Hematopoietic multipotent progenitor cell treated with erythropoietin and hydrocortisone succinate and interleukin-3 and kit ligand, for 15 days (in vitro differentiated cells): ENCODE measurements at places on chromosomes 6 and 20.

DNA sequence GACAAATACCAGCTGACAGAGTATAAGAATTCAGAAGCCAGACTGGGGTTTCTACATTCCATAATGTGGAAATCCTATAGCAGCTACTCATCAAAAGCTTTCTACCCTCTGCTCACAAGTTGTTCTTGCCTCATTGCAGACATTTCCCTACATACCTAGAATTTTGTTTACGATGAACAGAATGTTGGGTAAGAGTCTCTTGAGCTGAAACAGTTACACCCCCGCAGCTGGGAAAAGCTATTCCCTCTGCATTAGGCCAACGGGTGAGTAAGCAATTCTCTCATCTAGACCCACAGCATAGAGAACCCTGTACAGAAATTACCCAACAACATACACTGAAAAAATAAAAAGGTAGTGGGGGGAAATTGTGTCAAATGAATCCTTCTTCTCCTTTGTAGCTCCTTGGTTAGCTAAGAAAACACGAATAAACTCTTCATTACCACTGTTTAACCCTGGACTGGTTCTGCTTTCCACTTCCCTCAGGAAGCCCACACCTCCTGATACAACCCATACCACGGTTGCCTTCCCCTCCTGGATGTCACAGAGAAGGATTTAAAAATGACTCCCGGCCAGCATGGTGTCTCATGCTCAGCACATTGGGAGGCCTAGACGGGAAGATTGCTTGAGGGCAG lies 215.0 kb upstream of the SHLD1 start:
- DNase-seq: no peak

GRCh38 chr6:140101818-140102217 lies 727.4 kb upstream of the CITED2 start:
- DNase-seq: no peak

- no peak for DNase-seq
Measured at GRCh38 chr6:36743032-36743431, 45.4 kb downstream of the RAB44 start.

DNA sequence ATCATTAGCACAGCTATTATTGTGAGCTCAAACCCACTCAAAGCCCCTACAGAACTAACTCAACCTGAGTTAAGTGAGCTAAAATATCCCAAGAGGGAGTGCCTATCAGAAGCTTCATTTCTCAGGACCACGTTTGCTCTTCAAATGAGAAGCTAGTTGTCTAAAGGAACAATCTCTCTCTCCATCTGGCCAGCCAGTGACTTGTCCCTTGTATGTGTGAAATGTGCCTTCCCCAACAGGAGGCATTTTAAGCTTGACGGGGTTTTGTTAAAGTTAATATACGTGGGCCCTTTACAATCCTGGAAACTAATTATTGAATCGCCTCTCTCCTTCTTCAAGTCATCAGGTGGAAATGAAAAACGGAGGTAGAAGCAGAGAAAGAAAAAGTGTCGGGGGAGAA lies 62.0 kb downstream of the TRERF1 start:
- no peak for DNase-seq

DNA sequence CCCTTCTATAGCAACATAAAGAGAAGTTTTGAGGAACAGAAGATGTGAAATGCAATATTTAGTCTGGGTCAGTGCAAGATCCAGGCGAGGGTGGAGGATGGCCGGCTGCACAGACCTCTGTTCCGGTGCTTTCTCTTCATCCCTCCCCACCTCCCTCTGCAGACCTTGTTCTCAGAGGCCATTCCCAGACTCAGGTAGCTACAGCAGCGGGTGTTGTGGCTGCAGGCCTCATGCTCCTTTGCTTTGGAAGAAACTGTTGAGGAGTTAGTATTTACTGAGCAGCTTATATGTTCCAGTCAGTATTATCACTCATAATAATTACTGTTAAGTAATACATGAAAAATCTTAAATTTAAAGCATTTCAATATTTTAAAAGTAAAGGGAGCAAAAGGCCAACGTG lies 1.7 kb downstream of the BTN3A3 start:
- no peak for DNase-seq

GRCh38 chr20:46219920-46220319 lies 88.4 kb downstream of the CDH22 start:
- no peak for DNase-seq

GRCh38 chr6:125957845-125958244 lies 1.3 kb downstream of the HINT3 start:
- peak; percentile 42 for DNase-seq

DNA sequence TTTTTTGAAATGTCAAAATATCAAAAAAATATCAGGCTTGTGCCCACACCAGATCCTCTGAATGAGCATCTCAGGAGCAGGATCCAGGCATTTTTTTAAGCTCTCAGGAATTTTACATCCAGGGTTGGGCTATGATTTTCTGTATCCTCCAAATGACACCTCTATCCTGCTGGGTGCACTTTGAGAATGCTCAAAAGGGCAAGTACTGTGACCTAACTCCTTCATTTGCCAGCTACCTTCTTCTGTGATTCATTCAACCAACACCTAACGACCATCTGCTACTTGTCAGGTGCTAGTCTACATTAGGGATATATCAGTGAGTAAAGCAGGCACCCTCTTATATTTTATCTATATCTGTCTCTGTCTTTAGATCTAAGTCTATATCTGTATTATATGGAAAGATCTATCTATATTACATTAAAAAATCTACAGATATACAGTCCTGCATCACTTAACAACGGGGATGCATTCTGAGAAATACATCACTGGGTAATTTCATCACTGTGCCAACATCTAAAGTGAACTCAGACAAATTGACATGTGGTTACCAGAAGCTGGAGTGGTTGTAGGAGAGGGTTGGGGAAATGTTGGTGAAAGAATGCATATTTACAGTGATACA lies 131.6 kb downstream of the KIF16B start:
- no peak for DNase-seq

DNA sequence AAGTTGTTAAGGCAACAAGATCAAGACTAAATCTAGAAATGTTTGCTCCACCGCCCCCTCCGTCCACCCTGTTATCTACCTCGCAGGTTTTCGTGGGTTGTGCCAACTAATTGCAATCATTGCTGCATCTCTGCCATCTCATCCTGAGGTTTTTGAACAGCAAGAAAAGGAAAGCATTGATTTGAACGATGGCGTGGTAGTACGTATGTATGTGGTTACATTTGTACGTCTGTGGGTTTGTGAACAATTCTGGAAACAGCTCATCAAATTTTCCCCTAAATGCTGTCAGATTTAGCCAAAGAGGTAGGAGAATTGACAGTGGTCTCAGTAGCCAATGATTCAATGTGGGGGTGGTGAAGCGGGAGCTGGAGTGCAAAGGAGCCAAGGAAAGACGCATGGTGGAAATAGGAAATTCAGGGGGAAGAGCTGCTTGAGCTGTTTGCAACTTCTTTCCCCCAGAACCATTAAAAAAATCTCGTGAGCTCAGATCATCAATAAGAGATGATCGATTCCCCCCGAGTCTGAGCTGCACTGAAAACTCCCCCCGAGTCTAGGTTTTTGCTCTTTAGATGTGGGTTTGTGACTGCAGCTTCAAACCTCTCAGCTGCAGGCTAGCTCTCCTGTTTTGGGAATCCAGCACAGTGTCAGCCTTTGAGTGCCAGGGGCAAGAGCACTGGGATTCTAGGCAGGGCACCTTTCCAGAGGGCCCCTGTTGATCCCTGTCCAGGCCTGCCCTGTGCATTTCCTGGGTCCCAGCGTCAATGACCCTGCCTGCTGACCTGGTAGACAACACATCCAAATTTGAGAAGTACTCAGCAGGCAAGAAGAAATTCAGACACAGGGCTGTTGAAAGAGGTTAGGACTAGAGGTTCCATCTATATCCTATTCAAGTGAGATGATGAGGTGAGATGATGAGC lies 72.6 kb upstream of the LY86 start:
- no peak for DNase-seq

DNA sequence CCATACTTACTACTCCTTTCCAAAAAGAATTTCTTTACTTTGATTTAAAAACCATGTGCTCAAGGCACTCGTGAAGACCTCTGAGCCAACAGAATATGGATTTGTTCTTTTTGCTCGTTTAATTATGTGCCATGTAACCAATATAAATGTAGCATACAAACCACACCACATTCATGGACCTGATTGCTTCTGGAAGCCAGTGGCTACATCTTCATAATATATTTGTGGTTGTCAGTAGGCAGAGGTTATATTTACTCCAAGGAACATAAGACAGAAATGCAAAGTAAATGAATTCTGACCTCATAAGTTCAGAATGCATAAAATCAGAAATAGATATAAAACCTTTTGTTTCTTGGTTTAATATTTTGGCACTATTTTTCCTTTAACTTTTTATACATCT lies 373.0 kb downstream of the HDGFL1 start:
- DNase-seq: no peak

- DNase-seq: no peak
Measured at GRCh38 chr6:82419859-82420258, 56.2 kb downstream of the TPBG start.

DNA sequence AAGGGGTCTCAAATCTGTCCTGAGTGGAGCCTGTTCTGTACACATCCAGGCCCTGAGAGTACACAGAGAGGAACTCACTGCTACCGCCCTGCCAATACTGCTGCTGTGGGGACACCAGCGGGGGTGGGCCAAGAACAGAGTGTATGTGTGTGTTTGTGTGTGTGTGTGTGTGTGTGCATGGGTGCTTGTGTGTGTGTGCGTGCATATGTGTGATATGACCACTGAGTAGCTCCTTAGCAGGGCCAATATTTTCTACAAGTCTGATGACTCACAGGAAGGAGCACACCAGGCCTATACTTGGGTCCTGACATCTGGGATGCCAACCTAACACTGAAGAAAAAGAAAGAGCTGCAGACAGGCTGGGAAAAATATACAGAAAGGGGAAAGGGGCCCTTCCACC lies 1.4 kb downstream of the RAET1E start:
- DNase-seq: no peak

- DNase-seq: no peak
Measured at GRCh38 chr6:106473812-106474211, 113.3 kb downstream of the CRYBG1 start.

DNA sequence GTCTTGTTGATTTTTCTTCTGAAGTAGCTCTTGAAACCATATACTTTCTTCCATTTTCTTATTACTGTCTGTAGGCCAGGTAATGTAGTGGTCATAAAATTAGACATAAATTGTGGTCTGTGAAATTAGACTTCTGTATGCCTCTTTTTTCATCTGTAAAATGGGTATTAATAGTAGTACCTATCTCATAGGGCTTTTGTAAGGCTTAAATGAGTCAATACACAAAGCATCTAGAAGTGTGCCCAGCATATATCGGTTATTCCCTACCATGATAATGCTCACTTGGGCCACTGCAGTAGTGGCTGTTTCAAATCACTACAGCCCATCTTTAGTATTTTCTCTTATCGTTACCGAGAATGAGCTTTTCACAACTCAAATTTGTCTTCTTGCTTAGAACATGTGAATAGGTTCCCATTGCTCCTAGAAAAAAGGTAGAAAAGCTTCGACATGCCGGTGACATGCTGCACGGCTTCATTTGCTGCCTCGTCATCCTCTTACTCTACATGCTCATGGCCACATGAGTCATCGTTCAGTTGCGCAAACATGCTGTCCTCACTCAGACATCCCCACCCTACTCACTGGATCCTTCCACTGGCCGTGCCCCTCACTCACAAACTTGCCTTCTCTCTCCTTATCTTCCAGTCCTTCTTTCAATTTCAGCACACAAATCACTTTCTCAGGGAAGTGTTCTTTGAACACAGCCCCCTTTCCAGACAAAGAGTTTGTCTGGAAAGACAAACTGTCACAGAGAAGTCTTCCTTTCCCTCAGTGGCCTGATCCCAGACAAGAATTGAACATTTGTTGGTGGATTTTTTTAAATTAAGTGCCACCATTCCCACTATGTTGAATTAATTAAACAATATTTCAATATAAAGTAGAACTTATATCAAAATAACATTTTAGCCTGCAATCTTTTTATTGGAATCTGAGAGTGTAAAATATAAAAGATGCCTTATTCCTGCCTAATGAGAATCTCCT lies 32.2 kb upstream of the ERVFRD-1 start:
- DNase-seq: peak; percentile 24

- no peak for DNase-seq
Measured at GRCh38 chr20:15760001-15760621, 813.1 kb downstream of the KIF16B start.

- DNase-seq: no peak
Measured at GRCh38 chr6:79269877-79270276, 35.4 kb upstream of the HMGN3 start.

GRCh38 chr20:64245746-64246595 lies 9.6 kb upstream of the PCMTD2 start:
- DNase-seq: no peak

DNA sequence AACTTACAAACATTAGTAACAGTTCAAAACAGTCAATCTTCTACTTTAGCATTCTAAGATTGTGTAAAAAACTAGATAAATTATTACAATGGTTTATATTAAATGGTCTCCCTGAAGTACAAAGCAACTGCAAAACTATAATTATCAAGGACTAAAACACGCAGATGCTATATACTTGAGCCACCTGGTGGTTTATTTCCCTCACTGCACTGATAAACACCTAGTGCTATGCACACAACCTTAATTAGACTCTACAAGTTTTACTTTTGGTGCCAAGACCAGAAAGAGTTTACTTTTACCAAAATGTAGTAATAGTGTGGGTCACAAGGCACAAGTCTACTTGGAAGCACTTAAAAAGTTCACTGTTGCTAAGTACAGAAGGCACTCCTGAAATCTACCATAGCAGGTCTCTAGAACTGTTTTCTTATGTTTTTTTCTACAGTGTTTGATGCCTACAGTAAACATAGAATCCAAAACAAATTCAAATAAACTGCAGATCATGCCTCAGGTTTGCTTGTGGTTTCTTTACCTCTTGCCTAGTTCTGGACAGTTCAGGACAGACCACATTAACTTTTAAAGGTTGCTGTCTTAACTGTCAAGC lies 49.2 kb downstream of the GMDS start:
- DNase-seq: peak; percentile 38

DNA sequence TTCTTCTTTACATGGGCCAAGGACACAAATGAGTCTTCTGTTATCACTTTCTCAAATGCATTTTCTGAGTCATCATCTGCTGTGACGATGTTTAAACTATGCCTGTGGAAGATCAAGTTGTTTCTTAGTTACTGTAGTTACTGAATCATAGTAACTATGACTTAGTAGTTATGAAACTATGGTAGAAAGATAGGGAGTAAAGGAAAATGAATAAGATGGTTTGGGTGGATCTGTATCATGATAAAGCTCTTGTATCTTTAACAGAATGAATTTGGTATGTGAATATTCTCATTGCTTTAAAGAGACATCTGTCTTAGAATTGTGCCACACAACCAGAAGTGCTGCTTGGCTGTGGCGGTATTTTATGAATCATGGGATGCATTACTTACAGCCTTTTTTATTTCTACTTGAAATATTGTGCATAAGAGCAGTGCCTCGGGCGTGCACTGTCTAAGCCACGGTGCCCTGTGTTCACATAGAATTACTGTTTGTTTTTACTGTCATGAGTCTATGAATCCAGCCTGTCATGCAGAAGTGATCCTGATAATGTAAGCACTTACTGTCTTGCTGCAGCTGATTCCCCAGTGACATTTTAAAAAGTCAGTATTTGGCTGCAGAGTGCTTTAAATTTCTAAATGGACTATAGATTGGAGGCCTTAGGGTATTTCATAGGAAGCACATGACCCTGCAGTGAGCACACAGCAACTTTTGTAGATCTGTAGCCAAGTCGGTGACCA lies 215.2 kb downstream of the TMEM242 start:
- DNase-seq: peak; percentile 47
